ENCODE measurements at places on chromosomes 1 and 21.
A peak's percentile ranks its signal among the peaks of the same experiment; 100 is the strongest.

GRCh38 chr1:212630158-212630900 is 21.8 kb downstream of the ATF3 start:
- peak; percentile 48 for DNase-seq

- no peak for DNase-seq
Measured at GRCh38 chr1:1788646-1789431, 10.6 kb upstream of the NADK start.

- no peak for DNase-seq
Measured at GRCh38 chr1:229378586-229379367, 35.9 kb upstream of the CCSAP start.

GRCh38 chr1:228009116-228009827 is 2.5 kb downstream of the WNT3A start:
- DNase-seq = no peak

DNA sequence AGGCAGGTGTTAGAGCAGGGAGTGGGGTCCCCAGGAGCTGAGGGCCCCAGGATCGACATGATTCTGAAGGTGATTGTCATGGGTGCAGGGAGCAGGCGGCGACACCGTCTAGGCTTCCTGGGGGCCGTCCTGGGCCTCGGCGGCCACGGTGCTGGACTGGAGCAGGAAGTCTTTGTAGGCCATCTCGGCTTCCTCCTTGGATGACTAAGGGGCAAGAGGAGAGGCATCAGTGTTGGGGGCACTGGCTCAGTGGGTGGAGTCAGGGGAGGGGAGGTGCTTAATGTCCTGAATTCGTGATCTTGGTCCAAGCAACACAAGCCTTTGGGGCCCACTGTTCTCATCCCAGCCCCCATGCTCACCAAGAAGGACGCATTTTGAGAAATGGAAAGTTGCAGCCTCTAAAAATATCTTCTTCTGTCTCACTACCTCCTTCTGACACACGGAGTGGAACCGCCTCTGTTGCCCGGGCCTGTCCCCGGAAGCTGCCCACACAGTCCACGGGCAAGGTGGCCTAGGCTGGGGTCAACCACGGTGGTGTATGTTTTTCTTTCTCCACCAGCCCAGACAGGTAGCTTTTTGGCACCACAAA is 8.6 kb upstream of the FCMR start:
- no peak for DNase-seq

DNA sequence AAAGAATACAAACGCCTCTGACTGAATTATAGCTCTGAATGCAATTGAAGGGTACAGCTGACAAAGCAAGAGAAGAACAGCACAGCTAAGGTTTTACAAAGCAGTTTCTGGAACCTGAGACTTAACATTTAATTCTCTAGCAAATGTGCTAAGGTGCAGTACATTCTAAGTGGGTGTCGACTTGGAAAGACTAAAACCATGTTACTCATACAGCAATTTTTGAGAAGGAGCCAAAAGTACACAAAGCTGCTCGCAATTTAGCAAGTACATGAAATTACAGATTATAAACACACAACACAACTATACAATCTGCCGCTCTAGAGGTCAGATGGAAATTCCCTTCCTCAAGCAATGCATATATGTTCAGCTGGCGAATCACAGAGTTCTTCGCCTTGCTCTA is 121.9 kb downstream of the TIAM1 start:
- DNase-seq = no peak

GRCh38 chr1:98049370-98050135 is 128.7 kb upstream of the DPYD start:
- no peak for DNase-seq

GRCh38 chr1:18347559-18347958 is 133.2 kb upstream of the KLHDC7A start:
- no peak for DNase-seq

GRCh38 chr1:2943686-2944260 is 77.5 kb upstream of the ACTRT2 start:
- no peak for DNase-seq

DNA sequence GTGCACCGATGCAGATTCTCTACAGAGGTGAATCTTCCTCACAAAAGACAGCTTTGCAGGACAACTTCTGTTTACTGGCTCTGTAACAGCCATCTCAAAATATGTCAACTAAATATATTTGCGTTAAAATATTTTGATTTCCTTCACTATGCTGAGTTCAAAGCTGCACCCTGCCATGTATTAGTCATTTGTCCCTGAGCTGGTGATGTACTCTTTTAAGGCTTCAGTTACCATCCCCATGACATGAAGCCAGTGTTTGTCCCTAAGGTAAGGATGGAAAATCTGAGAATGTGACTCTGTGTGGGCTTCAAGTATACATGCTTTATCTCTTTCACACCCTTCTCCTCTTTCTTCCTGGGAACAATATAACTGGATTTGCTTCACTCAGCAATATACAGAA is 70.2 kb upstream of the BTG3 start:
- DNase-seq = no peak

DNA sequence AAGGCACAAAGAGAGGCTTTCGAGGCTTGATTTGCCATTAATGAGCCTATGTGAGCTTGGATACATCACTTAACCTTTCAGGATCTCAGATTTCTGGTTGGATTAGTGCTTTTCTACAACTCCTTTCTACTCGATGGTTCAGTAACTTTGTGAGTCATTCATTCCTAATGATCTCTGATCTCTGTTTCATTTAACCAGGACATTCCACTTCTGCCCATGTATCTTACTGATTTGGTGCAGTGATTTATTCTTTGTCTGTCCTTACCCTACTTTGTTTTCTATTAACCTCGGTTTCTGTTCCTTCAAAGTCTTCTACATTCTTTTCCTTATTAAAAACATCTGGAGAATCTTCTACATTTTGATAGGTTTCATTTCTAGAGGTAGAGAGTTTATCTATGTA is 94.6 kb upstream of the ZBTB18 start:
- DNase-seq = no peak

GRCh38 chr1:58891347-58891746 is 107.5 kb upstream of the JUN start:
- DNase-seq = no peak

DNA sequence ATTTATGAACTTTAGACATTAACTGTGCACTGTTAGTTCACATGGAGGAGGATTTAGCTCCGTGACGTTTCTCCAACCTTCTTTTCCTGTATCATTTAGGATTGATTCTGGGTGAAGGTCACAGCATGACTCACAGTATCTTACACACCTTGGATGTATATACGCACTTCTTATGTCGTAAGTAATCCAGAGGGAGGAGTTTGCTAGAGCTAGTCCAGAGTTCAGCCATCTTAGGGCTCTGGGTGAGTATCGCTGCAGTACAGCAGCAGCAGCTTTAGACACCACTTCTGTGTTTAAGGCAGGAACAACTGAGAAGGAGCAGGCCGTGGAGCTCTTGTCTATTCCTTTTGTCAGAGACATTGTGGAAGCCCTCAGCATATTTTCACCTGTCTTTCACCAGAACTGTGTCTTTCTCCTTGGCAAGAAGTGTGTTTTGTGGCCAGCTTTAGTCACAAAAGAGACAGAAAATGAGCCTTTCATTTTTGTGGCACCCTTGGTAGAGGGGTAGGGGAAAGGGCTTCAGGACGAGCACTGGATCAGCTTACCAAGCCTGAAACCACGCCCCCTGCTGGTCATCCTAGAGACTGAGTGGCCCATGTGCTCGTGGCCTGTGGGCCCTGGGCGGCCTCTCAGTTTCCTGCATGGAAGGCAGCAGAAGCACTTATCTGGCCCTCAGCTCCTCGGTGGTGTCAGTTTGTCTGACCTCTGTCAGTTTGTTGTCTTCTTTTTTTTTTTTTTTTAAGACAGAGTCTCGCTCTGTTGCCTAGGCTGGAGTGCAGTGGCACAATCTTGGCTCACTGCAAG is 64.0 kb downstream of the ADARB1 start:
- peak; percentile 55 for DNase-seq

GRCh38 chr1:186813420-186813819 is 15.3 kb upstream of the PLA2G4A start:
- no peak for DNase-seq

DNA sequence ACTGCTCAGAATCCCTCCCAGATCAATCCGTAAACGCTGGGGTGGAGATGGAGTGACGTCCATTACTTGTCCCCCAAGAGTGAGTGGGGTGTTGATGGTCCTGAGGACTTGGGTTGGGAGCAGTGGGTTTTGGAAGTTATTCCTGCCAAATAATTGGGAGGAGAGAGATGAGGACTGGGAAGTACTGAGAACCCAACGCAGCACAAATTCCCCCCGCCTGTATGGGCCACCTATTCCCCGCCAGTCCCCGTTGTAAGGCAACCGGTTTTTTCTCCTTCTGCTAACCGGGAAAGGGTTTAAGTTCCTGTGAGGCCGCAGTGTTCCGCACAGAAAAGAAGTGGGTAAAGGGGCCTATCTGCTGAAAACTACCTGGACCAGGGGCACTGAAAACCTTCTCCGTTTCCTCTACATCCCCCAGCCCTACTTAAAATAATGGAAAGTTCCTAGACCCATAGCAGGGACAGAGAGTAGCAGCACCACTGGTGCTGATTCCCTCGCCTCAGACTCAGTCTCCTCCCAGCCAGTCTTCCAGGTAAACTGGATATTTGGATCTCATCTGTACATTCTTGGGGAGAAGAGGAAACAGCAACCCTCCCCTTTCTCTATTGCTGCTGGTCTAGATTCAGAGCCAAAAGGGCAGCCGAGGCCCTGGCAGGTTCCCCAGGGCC is 738 bp downstream of the LURAP1 start:
- no peak for DNase-seq

GRCh38 chr1:169513208-169513607 is 27.5 kb upstream of the SLC19A2 start:
- DNase-seq = no peak

DNA sequence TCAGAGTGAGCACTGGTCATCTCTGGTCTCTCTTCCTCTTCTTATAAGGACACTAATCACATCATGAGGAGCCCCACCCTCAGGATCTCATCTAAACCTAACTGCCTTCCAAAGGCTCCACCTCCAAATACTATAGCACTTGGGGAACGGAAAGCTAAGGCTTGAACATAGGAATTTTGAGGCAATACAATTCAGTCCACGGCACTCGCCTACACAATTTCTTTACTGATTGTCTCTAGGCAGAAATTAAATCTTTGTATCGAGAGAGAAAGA is 127.3 kb downstream of the RERE start:
- no peak for DNase-seq

DNA sequence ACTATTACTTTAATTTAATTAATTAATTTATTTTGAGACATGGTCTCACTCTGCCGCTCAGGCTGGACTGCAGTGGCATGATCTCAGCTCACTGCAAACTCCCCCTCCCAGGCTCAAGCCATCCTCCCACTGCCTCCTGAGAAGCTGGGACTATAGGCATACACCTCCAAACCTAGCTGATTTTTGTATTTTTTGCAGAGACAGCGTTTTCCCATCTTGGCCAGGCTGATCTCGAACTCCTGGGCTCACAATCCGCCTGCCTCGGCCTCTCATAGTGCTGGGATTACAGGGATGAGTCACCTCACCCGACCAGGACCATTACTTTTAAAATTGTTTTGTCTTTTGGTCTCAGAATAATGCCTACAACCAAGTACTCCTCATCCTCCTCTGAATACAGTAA is 15.6 kb downstream of the YY1AP1 start:
- no peak for DNase-seq

DNA sequence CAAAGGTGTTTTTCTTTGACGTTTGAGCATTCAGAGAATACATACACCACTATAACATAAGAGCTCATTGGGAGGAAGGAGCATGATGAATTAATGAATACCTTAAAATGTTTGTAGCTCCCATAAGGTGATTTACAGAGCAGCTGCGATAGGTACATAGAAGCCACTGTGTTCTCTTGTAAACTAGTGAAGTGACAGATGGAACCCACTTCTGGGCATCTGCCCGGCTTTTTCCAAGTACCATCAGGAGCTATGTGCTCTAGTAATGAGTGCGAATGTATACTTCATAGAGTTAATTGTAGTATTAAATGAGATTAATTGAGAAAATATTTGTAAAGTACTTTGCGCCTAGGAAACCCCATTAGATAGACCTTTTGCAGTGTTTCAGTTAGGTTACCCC is 48.4 kb downstream of the HENMT1 start:
- no peak for DNase-seq

DNA sequence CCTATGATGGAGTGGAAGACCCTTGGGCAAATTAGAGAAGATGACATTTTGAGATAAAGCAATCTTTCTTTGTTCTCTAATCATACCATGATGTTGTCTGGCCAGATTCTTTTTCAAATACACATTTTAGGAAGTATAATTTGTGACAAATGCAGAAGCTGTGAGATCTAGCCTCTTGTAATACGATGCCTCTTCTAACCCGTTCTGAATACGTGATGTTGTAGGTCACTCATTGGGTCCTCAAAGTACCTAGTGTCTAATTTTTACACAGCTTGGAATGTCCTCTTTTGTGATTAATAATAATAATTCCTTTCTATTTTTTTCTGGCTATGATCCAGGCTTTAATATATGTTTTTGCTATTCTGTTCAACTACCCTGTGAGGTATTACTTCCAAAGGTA is 502.7 kb downstream of the NUF2 start:
- no peak for DNase-seq

DNA sequence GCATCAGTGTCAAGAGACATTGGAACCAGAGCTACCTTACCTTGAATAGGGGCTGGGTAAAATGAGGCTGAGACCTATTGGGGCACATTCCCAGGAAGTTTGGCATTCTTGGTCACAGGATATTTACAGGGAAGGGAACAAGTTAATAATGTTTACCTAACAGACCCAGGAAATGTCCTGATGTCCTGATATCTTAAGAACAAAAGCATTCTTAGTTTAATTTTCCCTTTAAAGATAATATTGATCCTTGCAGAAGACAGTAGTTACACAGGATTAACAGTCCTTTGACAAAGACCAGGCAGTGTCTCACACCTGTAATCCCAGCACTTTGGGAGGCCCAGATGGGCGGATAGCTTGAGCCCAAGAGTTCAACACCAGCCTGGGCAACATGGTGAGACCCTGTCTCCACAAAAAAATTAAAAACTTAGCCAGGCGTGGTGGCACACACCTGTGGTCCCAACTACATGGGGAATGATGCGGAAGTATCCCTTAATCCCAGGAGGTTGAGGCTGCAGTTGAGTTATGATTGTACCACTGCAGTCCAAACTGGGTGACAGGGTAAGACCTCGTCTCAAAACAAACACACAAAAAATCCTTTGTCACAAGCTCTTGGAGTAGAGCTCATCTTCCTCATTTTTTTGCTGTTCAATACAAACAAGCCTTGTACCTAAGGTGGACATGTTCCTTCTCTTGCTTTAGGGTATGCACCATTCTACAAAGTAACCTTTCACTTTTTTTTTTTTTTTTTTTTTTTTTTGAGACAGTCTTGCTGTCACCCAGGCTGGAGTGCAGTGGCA is 1.3 kb upstream of the TOMM20 start:
- no peak for DNase-seq

- DNase-seq = no peak
Measured at GRCh38 chr1:184387476-184388318, 868 bp downstream of the C1orf21 start.

- DNase-seq = no peak
Measured at GRCh38 chr1:17442841-17443240, 3.4 kb upstream of the RCC2 start.

GRCh38 chr21:42651515-42652401 is 1.7 kb upstream of the PDE9A start:
- DNase-seq = no peak

DNA sequence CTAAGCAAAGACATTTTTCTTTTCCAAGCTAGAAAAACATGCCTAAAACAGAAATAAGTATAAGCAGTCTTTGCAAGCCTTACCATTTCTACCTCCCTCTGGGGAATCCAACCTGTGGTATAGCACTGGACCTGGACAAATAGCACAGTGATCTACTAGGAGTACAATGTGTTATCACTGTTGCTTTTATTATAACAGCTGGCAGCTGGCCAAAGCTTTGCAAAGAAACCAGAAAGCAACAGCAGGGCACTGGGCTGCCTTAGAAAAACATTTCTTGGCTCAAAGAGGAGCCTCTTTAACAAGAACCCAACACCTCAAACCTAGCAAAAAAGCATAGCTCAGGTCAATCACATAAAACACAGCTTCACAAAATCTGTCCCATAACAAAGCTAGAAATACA is 294.5 kb upstream of the GREM2 start:
- no peak for DNase-seq
